H1 (cell line): ENCODE measurements at places on chromosomes 7 and 10.

- DNase-seq = no peak
These were observed 900.3 kb downstream of the CCSER2 start for GRCh38 chr10:85228726-85229125.

GRCh38 chr10:80273523-80274170, 15.8 kb downstream of the MAT1A start:
- no peak for DNase-seq

DNA sequence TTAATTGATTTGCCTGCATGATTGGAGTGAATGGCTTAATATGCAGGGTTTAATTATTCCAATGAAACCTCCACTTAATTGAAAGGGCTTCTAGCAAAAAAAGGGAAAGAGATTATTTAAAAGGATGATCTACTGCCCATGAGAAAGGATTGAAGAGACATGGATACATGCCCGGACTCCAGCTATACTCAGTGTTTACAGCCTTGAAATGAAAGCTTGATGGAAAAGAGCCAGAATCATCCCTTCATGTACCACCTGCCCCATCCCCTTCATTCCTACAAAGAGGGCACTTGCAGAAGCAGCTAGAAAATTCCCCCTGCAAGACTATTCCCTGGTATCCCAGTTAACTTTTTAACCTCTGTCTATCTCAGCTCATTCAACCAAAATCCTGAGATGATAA, 78.4 kb downstream of the CARD11 start:
- DNase-seq = no peak

GRCh38 chr10:98344589-98345038, 70.4 kb downstream of the PYROXD2 start:
- DNase-seq = no peak

- DNase-seq = no peak
These were observed 31.1 kb upstream of the MSMB start for GRCh38 chr10:46077141-46077554.

DNA sequence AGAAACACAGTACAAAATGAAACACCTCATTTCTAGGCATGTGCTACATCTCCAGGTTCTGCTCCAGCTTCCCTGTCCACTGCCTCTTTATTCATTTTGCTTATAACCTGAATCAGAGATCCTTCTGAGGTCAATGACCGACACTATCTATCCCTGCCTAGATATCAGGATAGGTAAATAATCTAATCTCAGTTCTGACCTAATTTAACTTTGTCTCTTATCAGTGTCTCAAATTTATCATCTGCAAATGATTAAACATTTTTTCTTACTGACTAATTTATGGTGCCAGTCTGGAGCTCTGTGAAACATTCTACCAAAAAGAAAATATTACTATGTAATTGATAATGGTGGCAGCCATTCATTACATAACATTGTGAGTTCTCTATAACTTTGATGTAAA, 61.1 kb downstream of the SGCE start:
- no peak for DNase-seq

DNA sequence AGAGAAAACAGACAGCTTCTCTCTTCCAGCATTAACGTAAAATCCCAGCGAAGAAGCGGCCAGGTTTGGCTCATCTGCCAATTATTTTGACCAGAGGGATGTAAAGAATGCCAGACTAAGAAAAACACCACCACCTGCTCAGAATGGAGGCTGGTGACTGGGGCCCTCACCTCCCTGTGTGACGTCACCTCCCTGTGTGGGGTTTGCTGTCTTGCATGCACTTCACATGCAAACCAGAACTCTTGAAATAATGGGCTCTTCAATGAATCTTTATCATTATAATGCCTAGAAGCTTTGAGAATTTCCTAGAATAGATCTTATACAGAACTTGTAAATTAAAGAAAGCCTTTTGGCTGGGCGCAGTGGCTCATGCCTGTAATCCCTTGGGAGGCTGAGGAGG, 101.8 kb upstream of the WAC start:
- peak; percentile 49 for DNase-seq

DNA sequence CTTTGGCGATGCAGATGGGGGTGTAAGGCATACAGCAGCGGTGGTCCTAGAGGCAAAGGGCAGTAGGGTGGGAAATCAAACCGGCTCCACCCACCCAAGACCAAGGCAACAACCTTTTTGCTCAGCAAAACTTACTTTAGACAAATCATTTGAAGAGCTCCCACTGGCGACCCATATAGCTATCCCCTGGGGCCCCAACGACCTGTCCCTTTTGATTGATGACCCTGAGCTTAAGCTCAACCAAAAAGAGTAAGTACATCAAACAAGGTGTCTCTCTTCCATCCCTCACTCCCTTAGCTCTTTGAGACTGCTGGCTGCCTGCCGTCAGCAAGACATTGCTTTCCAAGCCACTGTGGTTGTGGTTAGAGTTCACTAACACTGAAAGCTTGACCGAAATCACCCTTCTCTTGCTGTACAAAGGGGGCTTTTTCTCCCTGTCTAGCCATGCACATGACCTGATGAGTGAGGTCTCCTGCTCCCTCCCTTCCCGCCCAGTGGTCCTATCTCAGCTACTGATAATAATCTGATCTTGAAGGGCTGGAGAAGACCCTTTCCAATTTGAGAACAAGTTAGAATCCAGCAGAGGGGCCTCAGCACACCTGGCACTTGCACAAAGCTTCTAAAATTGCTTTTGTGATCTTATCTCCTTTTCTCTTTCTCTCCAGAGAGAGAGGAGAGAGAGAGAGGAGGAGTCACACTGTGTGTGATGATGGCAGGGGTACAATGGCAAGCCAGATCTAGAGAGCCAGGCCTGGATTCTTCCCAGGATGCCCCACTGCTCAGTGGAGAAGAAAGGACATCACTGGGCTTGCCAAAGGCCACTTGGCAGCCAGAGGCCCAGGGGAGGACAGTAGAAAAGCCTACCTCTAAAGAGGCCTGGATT, 42.2 kb downstream of the XPNPEP1 start:
- DNase-seq = no peak

DNA sequence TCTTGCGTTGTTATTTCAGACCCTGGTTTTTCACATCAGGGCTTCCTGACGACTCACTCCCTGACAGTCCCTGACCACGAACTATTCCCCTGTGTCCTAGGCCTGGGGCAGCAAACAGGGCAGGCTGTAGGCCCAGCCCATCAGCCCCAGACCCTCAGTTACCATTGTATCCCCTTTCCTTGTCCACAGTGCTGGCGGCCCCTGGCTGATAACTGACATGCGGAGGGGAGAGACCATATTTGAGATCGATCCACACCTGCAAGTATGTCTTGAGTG, 50.5 kb upstream of the TRIM8 start:
- no peak for DNase-seq

GRCh38 chr10:113264333-113265131, 288.3 kb upstream of the HABP2 start:
- no peak for DNase-seq

DNA sequence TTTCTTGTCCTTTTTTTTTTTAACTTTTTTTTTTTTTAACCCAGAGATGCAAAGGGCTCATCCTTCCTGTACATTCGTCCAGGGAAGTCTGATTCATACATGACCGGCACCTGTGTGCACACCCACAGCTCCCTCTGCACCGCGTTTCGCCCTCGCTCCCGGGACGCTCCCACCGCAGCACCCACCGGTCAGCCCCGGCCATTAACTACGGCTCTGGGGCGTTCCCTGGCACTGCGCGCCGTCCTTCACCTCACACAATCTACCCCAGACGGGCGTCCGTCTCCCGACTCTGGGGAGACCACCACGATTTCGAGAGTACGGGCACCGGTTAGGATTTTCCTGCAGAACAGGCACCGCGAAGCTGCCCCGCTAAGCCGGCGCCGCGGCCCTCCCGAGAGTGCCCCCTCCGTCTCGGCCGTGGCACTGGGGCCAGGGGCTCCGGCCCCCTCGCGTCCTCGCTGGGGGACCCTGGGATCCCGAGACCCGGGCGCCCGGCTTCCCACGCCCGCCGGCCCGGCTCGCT, 452 bp downstream of the ATE1 start:
- DNase-seq = peak; percentile 81

GRCh38 chr7:951881-952547, 2.5 kb downstream of the ADAP1 start:
- DNase-seq = no peak

DNA sequence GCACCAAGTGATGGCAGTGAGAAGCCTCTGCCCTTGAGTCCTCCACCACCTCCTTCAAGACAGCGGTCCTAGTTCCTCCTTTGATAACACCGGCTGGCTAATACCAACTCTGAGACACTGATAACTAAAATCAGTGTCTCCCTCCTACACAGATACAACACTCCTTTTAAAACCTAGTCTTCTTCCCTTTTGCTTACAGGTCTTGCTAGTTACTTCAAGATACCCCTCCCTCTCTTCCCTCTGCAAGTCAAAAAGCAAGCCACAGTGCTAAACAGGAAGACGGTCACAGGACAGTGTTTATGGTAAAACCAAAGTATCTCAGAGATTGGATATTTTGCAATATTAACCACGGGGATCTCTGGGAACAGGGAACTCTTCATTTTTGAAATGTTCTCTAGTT, 4.6 kb downstream of the AKR1B1 start:
- DNase-seq = no peak

GRCh38 chr7:33905389-33906032, at the start of gene BMPER:
BMPER (plus strand) TSS chr7:33905539; CDS start chr7:33905614, 75 bp downstream.
- no peak for DNase-seq

DNA sequence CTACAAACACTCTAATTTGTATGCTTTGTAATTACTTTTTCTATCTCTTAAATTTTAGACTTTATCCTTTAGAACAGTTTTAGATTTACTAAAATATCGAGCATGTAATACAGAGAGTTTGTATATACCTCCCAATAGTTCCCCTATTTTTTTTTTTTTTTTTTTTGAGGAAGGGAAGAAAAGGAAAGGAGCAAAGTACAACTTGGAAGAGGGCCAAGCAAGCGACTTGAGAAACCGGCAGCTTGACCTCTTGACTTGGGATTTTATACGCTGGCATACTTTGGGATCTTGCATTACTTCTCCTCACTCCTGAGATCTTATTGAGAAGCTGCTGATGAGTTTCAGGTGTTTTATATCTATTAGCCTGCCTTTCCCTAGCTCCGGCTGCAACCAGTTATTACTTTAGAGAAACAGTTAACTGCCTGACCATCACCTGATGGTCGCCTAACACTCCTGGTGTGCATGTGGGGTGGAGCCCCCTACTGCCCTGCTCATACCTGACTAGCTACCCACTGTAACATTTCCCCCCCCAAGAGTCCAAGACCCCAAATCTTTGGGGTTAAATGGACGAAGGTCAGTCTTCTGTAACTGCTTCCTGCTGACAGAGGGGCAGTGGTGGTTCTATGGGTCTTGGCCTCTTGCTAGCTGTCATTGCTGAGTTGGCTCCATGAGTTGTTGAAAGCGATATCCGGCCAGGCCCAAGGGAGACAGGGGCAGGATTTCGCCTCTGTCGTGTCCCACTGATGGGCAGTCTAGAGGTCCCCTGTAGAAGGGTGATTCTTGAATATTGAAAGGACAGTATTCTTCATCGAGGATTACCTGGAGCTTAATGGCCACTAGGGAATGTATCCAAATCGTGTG, 28.5 kb downstream of the MKLN1 start:
- DNase-seq = no peak

- DNase-seq = no peak
These were observed 196.1 kb upstream of the PRSS1 start for GRCh38 chr7:142553216-142553615.

GRCh38 chr7:631291-631711, 95.2 kb upstream of the DNAAF5 start:
- no peak for DNase-seq

DNA sequence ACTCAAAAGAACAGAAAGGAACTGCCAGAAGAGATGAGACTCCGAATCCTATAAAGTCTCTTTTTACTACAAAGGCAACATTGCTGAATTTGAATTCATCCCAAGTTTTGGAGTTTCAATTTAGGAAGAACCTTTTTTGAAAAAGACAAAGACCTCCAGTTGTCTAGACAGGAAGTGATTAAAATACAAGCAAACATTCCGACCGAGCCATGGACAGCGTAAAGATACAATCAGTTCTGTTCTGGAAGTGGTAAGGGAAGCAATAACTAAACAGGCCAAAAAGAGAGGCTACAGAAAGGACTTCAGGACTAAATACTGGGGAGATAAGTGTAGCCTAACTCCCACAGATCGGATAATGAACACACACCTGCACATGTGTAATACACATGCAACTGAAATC, 101.0 kb downstream of the SMURF1 start:
- DNase-seq = no peak

DNA sequence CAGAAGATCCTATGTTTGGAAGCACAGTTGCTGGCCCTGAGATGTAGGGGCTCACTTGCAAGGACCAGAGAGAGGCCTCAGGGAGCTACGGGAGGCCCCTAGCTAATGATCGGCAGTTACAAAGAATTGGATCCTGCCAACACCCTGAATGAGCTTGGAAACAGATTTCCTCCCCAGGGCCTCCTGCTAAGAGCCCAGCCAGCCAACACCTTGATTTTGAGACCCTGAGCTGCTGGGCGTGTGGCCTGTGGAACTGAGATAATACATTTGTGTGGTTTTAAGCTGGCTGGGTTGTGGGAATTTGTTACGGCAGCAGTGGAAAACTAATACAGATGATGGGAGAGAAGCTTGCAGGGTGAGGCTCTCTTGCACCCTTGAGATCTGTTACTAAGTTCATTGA, 3.9 kb downstream of the DOCK1 start:
- DNase-seq = no peak

DNA sequence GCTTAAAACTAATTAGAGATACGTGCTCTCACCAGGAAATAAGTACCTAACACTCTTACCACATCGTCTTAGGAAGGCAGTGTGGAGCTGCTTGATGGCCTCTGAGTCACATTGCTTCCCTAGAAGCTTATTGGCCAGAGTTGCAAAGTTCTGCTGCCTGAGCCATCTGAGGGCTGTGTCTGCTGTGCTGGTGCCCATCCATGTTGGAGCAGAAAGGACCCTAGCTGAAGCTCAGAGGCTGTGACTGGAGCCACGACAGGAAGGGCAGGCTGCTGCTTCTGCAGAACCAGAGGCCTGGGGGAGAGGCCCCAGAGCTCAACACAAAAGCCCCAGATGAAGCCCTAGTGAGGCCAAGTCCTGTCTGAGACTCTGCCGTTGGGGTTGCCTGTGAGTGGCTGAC, 64.8 kb upstream of the IGFBP3 start:
- no peak for DNase-seq

GRCh38 chr10:123557366-123558108, 108.6 kb upstream of the GPR26 start:
- DNase-seq = no peak

- DNase-seq = no peak
These were observed 202.1 kb downstream of the TNS3 start for GRCh38 chr7:47379629-47380324.

- no peak for DNase-seq
These were observed 17.3 kb downstream of the WDFY4 start for GRCh38 chr10:48701941-48702340.

GRCh38 chr7:29806208-29806994, at the start of gene WIPF3:
WIPF3 (plus strand) TSS chr7:29806508; CDS start chr7:29834725, 28,217 bp downstream.
- DNase-seq = no peak

DNA sequence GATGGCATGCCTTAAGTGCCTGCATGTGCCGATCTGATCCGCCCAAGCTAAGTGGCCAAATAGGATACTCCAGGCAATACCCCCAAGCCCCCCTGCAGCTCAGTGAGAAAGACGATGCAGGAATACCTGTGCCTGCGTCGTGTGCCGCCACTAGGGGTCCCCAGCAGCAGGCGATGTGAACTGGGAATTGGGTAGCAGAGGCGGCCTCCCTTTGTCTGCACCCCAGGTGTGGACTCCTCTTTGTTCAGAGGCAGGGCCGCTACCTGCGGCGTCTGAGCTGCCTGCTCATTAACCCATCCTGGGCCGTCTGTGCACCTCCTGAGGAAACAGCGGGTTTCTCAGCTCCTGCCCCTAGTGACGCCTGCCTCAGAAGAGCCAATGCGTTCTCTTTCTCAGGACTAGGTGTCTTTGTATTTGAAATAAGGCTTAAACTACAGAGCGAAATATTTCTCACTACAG, 4.8 kb upstream of the CHN2 start:
- DNase-seq = peak; percentile 94

GRCh38 chr10:100826983-100827818, 81.8 kb downstream of the PAX2 start:
- peak; percentile 72 for DNase-seq
